ENCODE measurements at places on chromosomes 5 and 9.

DNA sequence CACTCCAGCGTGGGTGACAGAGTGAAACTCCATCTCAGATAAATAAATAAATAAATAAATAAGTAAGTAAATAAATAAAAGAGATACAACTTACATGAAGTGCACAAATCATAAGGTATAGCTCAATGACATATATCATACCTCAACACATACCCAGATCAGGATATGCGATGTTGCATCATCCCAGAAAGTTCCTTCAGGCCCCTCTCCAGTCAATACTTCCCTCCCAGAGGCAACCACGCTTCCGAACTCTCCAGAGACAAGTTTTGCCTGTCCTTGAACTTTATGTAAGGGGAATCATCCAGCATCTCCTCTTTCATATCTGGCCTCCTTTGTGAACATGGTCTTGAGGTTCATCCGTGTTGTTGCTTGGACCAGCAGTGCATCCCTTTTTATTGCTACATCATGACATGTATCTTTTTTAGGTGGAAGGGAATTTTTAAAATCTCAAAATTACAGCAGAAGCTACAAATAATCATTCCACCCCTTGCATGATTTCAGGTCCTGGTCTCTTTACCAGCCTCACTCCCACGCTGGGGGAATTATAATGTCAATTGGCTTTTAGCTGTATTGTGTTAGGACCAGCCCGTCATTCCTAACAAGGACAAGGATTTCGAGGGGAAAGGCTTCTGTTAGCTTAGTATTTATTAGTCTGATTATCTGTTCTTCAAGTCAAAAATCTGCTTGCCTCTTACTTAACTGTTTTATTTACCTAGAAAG lies 32.9 kb upstream of the AOPEP start:
- no peak for DNase-seq

- no peak for DNase-seq
Measured at GRCh38 chr9:128940946-128941755, 6.3 kb downstream of the DOLK start.

DNA sequence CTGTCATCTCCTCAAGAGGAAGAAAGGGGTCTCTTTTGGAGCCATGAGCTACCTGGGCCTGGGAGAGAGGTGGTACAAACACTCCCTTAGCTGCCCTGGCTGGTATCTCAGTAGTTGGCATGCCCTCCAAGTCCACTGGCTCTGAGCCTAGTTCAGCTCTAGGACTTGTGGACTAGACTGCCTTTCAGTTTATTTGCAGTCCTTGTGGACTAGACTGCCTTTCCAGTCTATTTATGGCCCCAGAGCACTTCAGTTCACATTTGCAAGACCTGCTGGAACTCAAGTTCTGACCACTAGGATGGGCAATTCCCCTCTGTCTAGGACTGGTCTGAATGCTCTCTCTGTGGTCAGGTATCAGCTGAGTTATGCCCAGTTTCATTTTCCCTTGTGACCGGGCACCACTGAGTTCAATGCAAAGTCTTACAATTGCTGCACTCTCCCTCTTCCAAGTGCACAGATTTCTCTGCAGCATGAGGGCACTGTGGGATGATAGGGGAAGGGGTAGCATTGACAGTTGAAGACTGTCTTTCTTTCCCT lies 1019.0 kb downstream of the TAF11L14 start:
- no peak for DNase-seq

DNA sequence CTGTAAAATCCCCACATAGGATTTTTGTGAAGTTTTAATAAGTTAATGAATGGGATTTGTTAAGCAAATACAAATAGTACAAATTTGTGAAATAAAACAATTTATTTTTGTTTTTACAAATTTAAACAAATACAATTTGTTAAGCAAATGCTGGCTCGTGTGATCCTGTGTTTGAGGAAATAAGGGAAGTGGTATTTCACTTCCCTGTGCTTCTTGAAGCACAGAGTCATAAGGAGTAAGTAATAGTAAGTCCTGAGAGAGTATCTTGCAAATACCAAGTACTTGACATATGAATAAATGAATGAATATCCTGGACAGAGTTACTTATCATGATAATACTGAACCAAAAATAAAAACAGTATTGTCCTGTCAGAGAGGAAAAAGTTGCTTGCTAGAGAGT lies 9.1 kb downstream of the SMIM3 start:
- no peak for DNase-seq

DNA sequence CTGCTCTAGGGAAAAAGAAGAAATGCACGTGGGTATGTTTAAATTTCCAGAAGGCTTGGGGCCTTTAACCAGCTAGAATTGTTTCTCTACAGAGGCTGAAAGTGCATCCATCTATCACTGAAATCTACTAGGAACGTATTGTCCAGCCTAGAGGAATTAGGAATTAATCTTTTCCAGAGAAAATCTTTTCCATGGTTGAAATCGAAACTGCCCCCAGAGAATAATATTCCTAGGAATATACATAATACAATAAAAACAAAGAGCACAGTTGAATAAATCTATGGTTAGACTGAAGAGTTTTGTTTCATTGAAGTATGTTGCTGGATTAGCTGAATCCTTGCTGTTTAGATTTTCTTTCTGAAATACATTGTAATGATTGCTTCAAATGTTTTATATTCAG lies 378.5 kb downstream of the PLK2 start:
- no peak for DNase-seq

DNA sequence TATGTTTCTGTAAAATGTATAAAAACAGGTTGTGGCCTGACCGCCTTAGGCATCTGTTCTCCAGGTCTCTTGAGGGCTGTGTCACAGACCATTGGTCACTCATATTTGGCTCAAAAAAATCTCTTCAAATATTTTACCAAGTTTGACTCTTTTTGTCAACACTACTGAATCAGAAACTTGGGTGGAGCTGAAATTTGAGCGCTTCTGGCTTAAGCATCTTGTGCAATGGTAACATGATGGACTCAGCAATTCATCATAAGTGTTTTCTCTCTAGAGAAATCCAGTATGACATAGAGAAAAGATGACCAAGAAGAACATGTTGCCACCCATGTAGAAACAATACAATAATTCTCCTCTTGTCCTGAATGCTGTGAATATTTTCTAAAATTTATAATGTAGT lies 387.9 kb downstream of the MAT2B start:
- peak; percentile 23 for DNase-seq

- no peak for DNase-seq
Measured at GRCh38 chr9:85639675-85640186, 102.0 kb downstream of the AGTPBP1 start.

GRCh38 chr9:28915202-28915930 lies 1342.1 kb upstream of the C9orf72 start:
- DNase-seq: no peak

- DNase-seq: no peak
Measured at GRCh38 chr9:135105938-135106491, 18.5 kb downstream of the OLFM1 start.

GRCh38 chr5:108461628-108462367 lies 79.9 kb upstream of the FBXL17 start:
- DNase-seq: peak; percentile 62

- no peak for DNase-seq
Measured at GRCh38 chr9:18447541-18447940, 26.4 kb upstream of the ADAMTSL1 start.

DNA sequence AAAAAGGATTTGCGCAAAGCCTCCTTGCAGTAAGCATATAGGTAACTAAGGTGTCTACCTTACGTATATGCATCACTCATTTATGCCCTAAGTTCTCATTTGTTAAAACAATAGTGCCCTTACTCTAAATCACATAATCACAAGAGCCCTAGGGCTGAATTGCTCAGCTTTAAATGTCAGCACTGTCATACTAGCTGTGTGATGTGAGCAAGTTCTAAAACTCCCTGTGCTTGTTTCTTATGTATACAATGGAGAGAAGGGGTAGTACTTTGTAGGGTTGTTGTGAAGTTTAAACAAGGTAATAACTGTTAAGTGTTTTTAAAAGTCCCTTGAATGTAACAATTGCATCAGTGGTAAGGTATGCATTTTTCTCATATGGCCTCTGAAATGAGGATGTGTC lies 169.5 kb upstream of the DMRT1 start:
- no peak for DNase-seq

- DNase-seq: no peak
Measured at GRCh38 chr5:79509244-79509885, 4.6 kb downstream of the HOMER1 start.

DNA sequence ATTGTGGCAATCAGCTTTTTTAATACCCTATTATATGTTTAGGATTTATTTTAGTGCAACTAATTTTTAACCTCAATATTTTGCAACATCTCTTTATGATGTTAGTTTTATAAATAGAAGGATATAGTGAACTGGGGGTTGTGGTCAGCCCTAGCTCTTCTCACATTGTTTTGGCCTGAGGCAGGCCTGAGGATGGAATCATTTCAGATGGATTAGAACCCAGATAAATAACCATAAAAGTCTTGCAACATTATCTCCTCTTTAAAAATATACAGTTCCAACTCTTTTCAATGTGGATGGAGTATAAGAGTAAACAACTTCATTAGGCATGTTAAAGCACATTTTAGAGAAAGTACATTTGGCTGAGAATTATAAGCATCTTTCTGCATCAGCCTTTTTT lies 522.7 kb downstream of the NR2F1-AS1 start:
- peak; percentile 84 for DNase-seq

DNA sequence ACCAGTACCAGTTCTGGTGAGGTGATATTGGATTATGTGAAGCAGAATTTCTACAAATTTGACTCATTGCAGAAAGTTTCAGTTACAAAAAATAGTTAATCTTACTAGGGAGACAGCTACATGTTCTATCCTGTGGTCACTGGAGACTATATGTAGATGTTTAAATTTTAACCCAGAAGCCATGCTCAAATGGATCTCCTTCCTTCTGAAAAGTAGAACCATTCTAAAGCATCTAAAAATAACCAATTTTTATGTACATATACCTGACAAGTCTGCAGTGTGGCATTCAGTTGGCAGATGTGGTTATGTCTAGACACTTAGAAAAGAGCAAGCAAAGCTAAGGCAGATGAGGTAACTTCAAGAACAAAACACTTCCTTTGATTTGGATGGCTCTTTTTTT lies 65.5 kb upstream of the POU4F3 start:
- no peak for DNase-seq

DNA sequence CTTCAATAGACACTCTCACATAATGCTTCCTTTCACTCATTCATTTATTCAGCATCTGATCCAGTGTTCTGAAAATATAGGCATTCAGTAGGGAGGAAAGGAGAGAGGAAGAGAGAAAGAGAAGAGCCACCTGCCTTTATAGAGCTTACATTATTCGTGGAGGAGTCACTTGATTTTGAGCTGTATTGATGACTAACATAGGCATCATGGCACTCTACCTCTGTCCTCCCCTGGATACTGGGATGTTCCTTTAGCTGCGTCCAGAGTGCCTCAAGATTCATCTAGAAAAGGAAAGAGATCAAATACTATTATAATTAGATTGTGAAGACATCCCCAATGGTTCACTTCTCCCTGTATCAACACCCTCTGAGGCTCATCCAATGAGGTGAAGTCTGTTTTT lies 345.1 kb downstream of the SPATA31D1 start:
- DNase-seq: no peak

DNA sequence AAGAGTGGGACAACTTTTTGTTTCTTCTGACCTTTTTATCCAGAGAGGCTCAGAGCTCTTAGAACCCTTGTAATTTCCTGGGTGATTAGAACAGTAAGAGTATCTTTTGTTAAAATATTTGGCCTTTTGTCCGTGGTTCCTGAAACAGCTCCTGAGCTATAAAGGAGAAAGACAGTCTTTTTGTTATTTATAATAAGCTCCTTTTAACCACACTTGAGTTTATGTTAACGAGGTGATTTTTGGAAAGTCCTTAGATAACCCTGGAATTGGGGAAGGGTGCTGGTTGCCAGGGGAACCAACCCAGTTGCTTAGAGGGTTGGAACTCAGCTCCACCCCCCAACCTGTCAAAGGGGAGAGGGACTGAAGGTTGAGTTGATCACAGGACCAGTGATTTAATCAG lies 4.8 kb downstream of the ZNF483 start:
- no peak for DNase-seq

- peak; percentile 55 for DNase-seq
Measured at GRCh38 chr9:33852216-33852826, 35.4 kb downstream of the UBE2R2 start.

DNA sequence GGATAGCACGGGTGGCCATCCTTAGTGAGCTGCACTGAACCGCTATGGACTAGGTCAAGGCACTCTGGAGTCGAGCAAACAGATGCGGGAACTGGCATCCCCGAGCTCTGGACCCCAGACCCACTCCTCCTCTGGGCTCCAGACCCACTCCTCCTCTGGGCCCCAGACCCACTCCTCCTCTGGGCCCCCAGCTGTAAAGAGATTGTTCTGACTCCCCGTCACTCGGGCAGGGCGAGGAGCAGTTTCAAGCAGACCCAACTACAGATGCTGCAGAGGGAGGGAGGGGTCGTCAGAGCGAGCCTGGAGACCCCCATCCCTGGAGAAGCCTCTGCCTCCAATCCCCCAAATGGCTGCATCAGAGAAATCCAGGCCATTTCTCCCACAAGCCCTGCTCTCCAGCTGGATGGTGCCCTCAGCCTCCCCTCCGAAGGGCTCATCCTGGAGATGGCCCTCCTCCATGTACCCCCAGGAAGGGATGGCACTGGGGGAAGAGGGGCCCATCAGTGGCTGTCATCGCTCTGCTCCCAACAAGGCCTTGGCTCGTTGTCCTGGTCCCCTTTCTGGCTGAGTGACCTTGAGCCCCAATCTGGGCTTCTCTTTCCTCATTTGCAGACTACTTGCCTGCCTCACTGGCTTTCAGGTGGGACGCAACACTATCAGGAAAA lies 38.7 kb downstream of the DUSP1 start:
- DNase-seq: no peak

- DNase-seq: no peak
Measured at GRCh38 chr9:76500061-76500460, 41.1 kb downstream of the GCNT1 start.

DNA sequence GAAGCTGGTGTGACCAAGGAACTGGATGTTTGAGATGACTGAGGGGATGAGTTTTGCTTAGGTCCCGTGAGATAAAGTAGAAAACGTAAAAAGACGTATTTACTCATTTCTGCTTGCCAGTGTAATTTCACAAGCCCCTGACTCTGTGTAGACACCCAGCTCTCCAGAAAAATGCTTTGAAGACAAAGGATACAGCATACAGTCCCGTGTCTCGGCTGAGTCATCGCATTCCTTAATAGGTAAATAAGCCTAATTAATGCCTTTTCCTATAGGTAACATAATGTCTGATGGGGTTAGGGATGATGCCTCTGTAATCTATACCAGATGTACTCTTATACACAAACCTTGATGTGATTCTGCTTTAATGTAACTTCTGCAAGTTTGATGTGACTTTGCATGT lies 20.2 kb downstream of the S100Z start:
- peak; percentile 5 for DNase-seq

All from AG10803 (cell line).